Kidney tubule cell (primary cell): ENCODE measurements at places on chromosomes 12 and 14.

GRCh38 chr14:48527832-48528231, 852.4 kb upstream of the MDGA2 start:
- DNase-seq: no peak

- DNase-seq: no peak
Observed at GRCh38 chr14:88985654-88986053, 161.2 kb downstream of the TTC8 start.

DNA sequence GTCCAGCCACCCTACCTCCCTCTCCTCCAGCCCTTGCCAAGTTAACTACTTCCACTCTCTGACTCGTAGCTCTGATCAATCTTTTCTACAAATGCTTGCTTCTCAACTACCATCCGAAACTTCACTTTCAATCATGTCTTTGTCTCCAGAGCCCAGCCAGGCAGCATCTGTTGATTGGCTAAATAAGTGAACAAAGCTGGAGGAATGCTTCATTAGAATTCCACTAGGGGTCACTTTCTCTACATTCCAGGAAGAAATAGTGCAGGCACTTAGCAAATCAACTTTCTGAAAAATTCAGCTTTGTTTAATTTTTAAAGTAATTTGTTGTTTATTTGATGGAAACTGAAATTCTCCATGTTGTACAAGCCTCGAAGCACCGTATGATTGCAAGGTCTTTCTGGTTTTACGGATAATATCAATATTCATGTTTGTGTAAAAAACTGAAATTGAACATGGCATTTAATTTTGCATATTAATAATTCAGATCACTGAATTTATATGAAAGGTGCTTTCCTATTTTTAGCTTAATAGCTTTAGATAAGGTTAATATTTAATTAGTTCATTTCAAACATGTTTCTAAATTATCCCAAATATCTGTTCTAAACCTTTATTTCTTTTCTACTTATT, 32.4 kb upstream of the HELB start:
- peak; percentile 55 for DNase-seq

- DNase-seq: no peak
Observed at GRCh38 chr14:51454351-51454750, 197.4 kb upstream of the FRMD6 start.

- no peak for DNase-seq
Observed at GRCh38 chr12:64912516-64913255, 88.2 kb downstream of the TBC1D30 start.

DNA sequence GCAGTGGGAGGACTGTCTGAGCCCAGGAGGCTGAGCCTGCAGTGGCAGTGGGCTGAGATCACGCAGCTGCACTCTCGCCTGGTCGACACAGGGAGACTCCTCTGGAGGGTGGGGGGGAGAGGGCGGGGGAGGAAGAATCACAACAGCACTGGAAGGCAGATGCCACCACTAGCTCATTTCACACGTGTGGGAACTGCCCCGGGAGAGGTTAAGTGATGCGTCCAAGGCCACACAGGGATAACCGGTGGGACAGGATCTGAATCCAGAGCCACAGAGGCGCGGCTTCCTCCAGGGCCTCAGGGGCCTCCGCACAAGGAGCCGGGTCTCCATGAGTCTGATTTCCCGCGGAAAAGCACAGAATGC, 20.8 kb downstream of the STX2 start:
- no peak for DNase-seq

GRCh38 chr12:65106948-65107347, 14.2 kb downstream of the WIF1 start:
- DNase-seq: peak; percentile 16

GRCh38 chr12:46478123-46478522, 105.5 kb upstream of the SLC38A2 start:
- DNase-seq: no peak

- peak; percentile 35 for DNase-seq
Observed at GRCh38 chr12:3342051-3342450, 149.0 kb upstream of the PRMT8 start.

DNA sequence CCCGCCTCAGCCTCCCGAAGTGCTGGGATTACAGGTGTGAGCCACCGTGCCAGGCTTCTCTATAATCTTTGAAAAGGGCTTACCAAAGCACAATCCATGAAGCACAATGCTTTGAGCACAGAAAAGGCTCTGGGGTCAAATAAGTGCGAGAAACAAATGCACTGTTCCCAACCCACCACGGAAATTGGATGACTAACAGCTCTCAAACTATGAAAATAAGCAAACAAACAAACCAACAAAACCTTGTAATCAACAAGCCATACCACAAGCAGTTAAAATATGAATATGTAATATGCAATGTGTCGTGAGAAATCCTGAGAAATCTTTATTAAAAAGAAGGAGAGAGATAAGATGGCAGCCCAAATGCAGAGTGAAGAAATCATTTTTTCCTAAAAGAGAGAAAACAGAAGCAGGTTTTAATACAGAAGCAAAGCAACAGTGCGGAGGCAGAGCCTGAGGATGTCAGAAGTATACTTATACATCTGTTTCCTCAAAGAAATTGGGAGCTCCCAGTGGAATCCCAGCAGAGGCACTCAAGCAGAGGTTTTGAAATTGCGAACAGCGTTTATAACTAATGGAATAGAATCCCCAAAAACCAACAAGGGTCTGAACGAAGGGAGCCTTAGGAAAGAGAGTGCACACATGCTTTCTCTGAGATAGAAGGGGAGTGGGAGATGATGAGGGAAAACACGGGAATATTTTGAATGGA, 17.1 kb downstream of the SMCO2 start:
- no peak for DNase-seq
